ENCODE measurements at places on chromosomes 11 and 22.

GRCh38 chr11:6864438-6864837 is 1.6 kb downstream of the OR10A2 start:
- peaks cover 3% of the 10 kb centered on the region for H3K27me3 ChIP-seq
- H3K27ac ChIP-seq = no peak overlapping the region
- DNase-seq = no peak
- H3K4me1 ChIP-seq = peaks cover 7% of the 10 kb centered on the region
- no peak overlapping the region for H3K4me3 ChIP-seq
- no peaks in the 10 kb centered on the region for H3K36me3 ChIP-seq

GRCh38 chr11:24324211-24324610 is 172.6 kb upstream of the LUZP2 start:
- H3K27me3 ChIP-seq = no peaks in the 10 kb centered on the region
- H3K4me3 ChIP-seq = no peak overlapping the region
- peaks cover 17% of the 10 kb centered on the region for H3K4me1 ChIP-seq
- no peak overlapping the region for H3K27ac ChIP-seq
- H3K36me3 ChIP-seq = no peaks in the 10 kb centered on the region
- DNase-seq = no peak

DNA sequence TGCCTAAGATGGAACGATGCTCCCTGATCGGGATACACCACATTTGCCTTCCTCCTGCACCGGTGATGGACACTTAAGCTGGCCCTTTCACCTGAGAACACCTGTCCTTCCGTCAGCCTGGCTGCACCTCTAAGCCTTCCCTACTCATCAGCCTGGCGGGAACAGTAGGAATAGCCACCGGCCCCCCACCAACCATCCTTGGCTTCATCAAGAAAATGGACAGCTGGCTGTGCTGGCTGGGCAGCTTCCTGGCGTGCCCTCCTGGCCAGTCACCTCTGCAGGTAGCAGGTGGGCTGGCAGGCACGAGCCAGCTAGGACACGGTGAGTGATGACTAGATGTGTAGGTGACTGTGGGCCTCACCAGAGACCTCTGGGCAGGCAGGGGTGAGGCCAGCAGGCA is 142.8 kb downstream of the CTTN start:
- no peaks in the 10 kb centered on the region for H3K27me3 ChIP-seq
- H3K4me1 ChIP-seq = no peaks in the 10 kb centered on the region
- H3K4me3 ChIP-seq = no peak overlapping the region
- H3K36me3 ChIP-seq = peaks cover 22% of the 10 kb centered on the region
- no peak overlapping the region for H3K27ac ChIP-seq
- DNase-seq = no peak

GRCh38 chr11:110679323-110679975 is 32.8 kb downstream of the ARHGAP20 start:
- H3K36me3 ChIP-seq = no peaks in the 10 kb centered on the region
- DNase-seq = no peak
- peaks cover 7% of the 10 kb centered on the region for H3K4me1 ChIP-seq
- H3K4me3 ChIP-seq = no peak overlapping the region

DNA sequence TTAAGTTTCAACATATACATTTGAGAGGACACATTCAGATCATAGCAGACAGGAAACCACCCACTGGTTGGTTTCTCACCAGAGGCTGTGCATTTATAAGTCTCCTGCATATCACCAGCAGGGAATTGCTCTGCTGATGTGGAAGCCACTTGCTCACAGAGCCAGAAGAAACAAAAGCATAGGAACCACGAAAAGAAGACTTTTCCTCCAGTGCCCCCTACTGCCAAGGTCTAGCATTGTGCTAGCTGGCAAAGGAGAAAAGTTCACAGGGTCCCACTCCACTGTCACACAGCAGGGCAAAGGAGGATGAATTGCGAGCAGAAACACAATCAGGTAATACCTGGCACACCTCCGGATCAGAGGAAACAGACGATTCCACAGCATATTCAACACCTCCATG is 28.9 kb upstream of the ISX start:
- H3K4me1 ChIP-seq = no peaks in the 10 kb centered on the region
- H3K4me3 ChIP-seq = no peak overlapping the region
- no peak for DNase-seq
- H3K27ac ChIP-seq = no peak overlapping the region
- H3K27me3 ChIP-seq = peaks cover 2% of the 10 kb centered on the region
- peaks cover 14% of the 10 kb centered on the region for H3K36me3 ChIP-seq

DNA sequence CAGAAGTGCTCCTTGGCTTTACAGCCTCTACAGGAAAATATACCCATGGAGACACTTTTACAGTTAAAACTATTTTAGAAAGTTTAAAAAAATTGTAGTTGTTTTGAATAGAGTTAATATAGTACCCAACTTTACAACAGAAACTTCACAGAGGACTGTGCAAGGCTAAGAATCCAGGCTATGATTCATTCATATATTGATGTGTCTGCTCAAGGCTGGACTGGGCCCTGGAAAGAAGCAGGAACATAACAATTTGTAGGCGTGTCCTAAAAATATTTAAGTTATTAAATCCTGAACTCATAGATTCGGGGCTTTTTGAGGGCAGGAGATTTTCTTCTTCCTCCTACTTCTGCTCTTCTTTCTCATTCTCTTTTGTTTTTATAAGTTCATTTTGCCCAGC is 291.5 kb upstream of the CCDC179 start:
- H3K27ac ChIP-seq = no peak overlapping the region
- no peaks in the 10 kb centered on the region for H3K36me3 ChIP-seq
- no peak for DNase-seq
- H3K4me1 ChIP-seq = no peaks in the 10 kb centered on the region
- no peaks in the 10 kb centered on the region for H3K27me3 ChIP-seq
- no peak overlapping the region for H3K4me3 ChIP-seq

DNA sequence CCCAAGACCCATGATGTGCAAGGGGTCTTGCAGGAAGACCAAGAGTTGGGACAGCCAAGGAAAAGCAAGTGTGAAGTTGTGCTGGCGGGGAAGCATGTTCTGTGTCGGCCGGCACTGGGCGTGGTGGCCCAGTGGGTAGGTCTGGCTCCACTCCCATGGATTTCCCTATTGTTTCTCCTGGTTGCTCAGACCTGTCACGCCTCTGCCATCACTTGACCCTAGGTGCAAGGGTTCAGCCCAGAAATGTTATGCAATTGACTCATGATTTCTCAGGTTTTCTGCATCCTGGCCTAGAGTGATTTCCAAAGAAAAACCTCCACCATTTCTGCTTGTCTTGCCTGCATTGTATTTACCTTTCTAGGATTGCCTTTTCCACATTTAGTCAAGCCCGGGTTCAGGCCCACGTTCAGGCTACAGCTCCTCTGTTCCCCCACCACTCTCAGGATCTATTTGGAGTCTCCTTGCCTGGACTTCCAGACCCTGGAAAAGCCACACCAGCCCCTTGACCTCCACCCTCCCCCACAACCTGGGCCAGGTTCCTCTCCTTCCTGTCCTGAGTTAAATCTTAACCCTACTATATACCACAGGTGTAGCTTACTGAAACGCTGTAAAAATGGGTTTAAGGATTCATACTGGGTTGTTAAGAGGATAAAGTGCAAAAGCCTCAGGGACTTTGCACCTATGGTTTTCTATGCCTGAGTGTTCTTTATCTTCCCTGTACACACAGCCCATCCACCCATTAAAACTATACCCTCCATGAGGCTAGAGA is 17.5 kb upstream of the FOLR1 start:
- H3K4me1 ChIP-seq = peaks cover 19% of the 10 kb centered on the region
- no peak overlapping the region for H3K4me3 ChIP-seq
- no peaks in the 10 kb centered on the region for H3K36me3 ChIP-seq
- no peaks in the 10 kb centered on the region for H3K27me3 ChIP-seq
- DNase-seq = no peak

DNA sequence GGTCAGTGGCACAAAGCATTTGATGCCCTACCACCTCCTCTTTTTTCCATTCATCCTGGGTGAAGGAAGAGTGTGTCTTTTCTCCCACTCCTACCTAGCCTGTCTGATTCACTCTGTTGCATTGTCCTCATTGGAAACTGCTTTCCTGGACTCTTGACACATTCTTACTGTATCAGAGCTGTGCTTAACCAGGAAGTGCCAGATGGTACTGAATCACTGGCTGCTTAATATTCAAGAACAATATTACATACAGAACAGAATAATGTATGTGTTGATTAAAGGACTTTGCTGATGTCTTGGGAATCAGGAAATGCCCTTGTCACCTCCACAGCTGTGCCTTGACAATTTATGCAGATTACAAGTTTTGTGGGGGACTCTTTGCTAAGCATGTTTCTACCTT is 44.4 kb downstream of the SVIP start:
- H3K4me3 ChIP-seq = no peak overlapping the region
- no peaks in the 10 kb centered on the region for H3K4me1 ChIP-seq
- H3K36me3 ChIP-seq = no peaks in the 10 kb centered on the region
- H3K27ac ChIP-seq = no peak overlapping the region

DNA sequence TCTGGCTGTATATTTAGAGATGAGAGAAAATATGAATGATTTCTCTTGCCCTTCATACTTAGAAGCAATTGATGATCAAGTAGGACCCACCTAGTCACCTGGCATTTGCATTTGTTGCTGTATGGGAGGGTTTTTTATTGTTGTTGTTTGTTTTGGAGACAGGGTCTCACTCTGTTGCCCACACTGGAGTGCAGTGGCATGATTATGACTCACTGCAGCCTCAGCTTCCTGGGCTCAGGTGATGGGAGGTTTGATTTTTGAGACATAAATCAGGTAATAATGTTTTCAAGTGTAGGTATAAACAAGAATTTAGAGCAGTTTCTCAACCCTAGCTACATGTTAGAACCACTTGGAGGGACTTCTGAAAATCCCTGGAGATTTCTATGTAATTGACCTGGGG is 63.0 kb downstream of the TNRC6B start:
- H3K27me3 ChIP-seq = no peaks in the 10 kb centered on the region
- DNase-seq = no peak
- no peak overlapping the region for H3K4me3 ChIP-seq
- H3K4me1 ChIP-seq = peaks cover 46% of the 10 kb centered on the region
- H3K36me3 ChIP-seq = peaks cover 22% of the 10 kb centered on the region
- no peak overlapping the region for H3K27ac ChIP-seq

DNA sequence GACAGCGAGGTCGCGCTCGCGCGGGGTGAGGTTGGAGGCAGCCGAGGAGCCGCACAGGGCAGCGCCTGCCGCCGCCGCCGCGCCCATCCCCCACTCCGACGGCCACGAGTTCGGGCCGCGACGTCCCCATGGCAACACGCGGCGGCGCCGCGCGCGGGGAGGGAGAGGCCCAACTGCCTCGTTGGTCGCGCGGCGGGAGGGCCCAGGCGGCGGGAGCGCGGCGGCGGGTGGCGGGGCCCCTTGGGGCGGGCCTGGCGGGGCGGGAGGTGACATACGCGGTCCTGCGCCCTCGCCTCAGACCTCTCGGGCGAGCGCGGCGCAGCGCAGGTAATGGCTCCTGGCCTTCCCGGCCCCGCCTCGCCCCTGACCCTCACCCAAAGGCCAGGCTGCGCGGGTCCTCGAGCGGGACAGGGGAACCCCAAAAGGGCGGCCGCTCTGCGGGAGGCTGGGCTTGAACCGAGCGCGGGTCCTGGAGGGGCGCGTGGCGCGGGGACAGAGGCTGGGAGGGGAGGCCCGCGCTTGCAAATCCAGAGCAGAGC is at the start of gene DEUP1:
TSS of gene DEUP1 (plus strand) at position 297 of the 539 bp plus-strand sequence. CDS start 1,518 bp downstream, outside the sequence.
- no peak for DNase-seq
- H3K27ac ChIP-seq = no peak within 1 kb of the TSS
- no peak within 1 kb of the TSS for H3K4me3 ChIP-seq

- H3K27ac ChIP-seq = peak overlapping the region; percentile 14
- peaks cover 4% of the 10 kb centered on the region for H3K27me3 ChIP-seq
- DNase-seq = no peak
- H3K4me1 ChIP-seq = peaks cover 50% of the 10 kb centered on the region
- H3K4me3 ChIP-seq = no peak overlapping the region
Measured at GRCh38 chr22:20563466-20563906, 56.1 kb downstream of the MED15 start.

GRCh38 chr11:71330349-71330748 is 78.0 kb upstream of the SHANK2 start:
- no peak overlapping the region for H3K4me3 ChIP-seq
- DNase-seq = no peak
- H3K27me3 ChIP-seq = peaks cover 29% of the 10 kb centered on the region
- no peak overlapping the region for H3K27ac ChIP-seq

GRCh38 chr11:12765428-12765827 is 91.2 kb downstream of the TEAD1 start:
- H3K4me1 ChIP-seq = peaks cover 44% of the 10 kb centered on the region
- H3K36me3 ChIP-seq = peaks cover 40% of the 10 kb centered on the region
- no peaks in the 10 kb centered on the region for H3K27me3 ChIP-seq
- DNase-seq = no peak
- H3K4me3 ChIP-seq = no peak overlapping the region

- H3K27ac ChIP-seq = peak overlapping the region; percentile 94
- H3K36me3 ChIP-seq = peaks cover 18% of the 10 kb centered on the region
- H3K27me3 ChIP-seq = peaks cover 8% of the 10 kb centered on the region
- H3K4me3 ChIP-seq = no peak overlapping the region
- no peak for DNase-seq
Measured at GRCh38 chr22:42077486-42078125, 1.9 kb upstream of the SMDT1 start.

- H3K27ac ChIP-seq = no peak overlapping the region
- H3K36me3 ChIP-seq = no peaks in the 10 kb centered on the region
Measured at GRCh38 chr11:32153747-32154146, 62.9 kb downstream of the RCN1 start.

GRCh38 chr11:2525941-2526807 is 81.4 kb downstream of the KCNQ1 start:
- DNase-seq = no peak
- no peak overlapping the region for H3K4me3 ChIP-seq
- H3K36me3 ChIP-seq = no peaks in the 10 kb centered on the region
- H3K27me3 ChIP-seq = peaks cover 33% of the 10 kb centered on the region
- no peaks in the 10 kb centered on the region for H3K4me1 ChIP-seq

GRCh38 chr11:70806461-70807194 is 408.3 kb downstream of the CTTN start:
- peaks cover 4% of the 10 kb centered on the region for H3K27me3 ChIP-seq
- no peaks in the 10 kb centered on the region for H3K4me1 ChIP-seq
- no peak overlapping the region for H3K27ac ChIP-seq
- peaks cover 25% of the 10 kb centered on the region for H3K36me3 ChIP-seq

GRCh38 chr11:17609291-17610084 is 62.4 kb downstream of the OTOG start:
- no peaks in the 10 kb centered on the region for H3K4me1 ChIP-seq
- no peaks in the 10 kb centered on the region for H3K36me3 ChIP-seq
- no peak overlapping the region for H3K4me3 ChIP-seq
- DNase-seq = no peak
- H3K27me3 ChIP-seq = peaks cover 12% of the 10 kb centered on the region
- H3K27ac ChIP-seq = no peak overlapping the region

GRCh38 chr11:34890812-34891211 is 25.4 kb downstream of the APIP start:
- H3K4me3 ChIP-seq = no peak overlapping the region
- no peaks in the 10 kb centered on the region for H3K27me3 ChIP-seq
- no peaks in the 10 kb centered on the region for H3K36me3 ChIP-seq
- H3K4me1 ChIP-seq = no peaks in the 10 kb centered on the region
- peak; percentile 21 for DNase-seq
- no peak overlapping the region for H3K27ac ChIP-seq

DNA sequence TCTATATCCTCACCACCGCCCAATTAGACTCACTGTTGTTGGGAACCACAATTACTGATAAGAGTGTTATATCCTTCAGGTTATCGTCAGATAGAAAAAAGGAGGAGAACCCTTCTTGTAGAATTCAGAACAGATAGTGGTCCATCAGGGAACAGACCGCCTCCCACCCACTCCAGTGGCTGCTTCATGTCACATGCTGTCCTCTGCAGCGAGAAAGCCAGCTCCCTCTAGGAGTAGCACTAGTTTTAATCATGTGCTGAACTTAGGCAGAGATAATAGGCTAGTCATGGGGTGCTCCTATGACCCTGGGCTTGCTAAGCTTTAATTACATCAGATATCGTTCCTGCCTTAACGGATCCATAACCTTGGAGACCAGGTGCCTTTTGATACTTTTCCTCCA is 51.5 kb upstream of the RAB1B start:
- H3K4me3 ChIP-seq = no peak overlapping the region
- H3K27me3 ChIP-seq = peaks cover 14% of the 10 kb centered on the region
- no peak for DNase-seq
- 0 out of 2 replicates have a peak, but pooled peaks cover 4% of the 10 kb centered on the region for H3K4me1 ChIP-seq

Measured in HFFc6 (cell line).